ENCODE measurements at places on chromosomes 4 and X. TPM values are rescaled to one million over a fixed set of nuclear protein-coding genes. Genes with fewer than 3 reads are reported as not detected.

The TLR3 gene
- 9.6 TPM for total RNA-seq

The TMPRSS11A gene
- total RNA-seq = not detected

The TREX2 gene
- 1.6 TPM for total RNA-seq

The PCDH7 gene
- total RNA-seq = 42.0 TPM

The NXF2B gene
- 0.12 TPM for total RNA-seq

The CFAP47 gene
- total RNA-seq = 2.3 TPM

The XG gene
- 0.18 TPM for total RNA-seq

The ETDA gene
- not detected for total RNA-seq

The FAM53A gene
- total RNA-seq = 3.7 TPM

The PTPN13 gene
- 117 TPM for total RNA-seq

The PLP1 gene
- 7.2 TPM for total RNA-seq

The RNF150 gene
- 47.2 TPM for total RNA-seq

The PNMA6A gene
- 6.7 TPM for total RNA-seq

The EMD gene
- total RNA-seq = 61.3 TPM

The TEX13B gene
- not detected for total RNA-seq

The PNPLA4 gene
- total RNA-seq = 19.9 TPM

The ODAPH gene
- 0.18 TPM for total RNA-seq

The ARAP2 gene
- 17.4 TPM for total RNA-seq

The ERAS gene
- total RNA-seq = not detected

The CXorf49 gene
- not detected for total RNA-seq

The ESX1 gene
- total RNA-seq = not detected

The FAM47C gene
- total RNA-seq = not detected

The FGG gene
- 1.1 TPM for total RNA-seq

The GPAT3 gene
- total RNA-seq = 32.4 TPM

The RCHY1 gene
- total RNA-seq = 23.5 TPM

The SNCA gene
- 80.4 TPM for total RNA-seq

The BEND2 gene
- not detected for total RNA-seq

The RAB40AL gene
- total RNA-seq = 1.2 TPM

The ZFP92 gene
- total RNA-seq = 1.5 TPM

The NELFA gene
- total RNA-seq = 39.2 TPM

The SPANXB1 gene
- total RNA-seq = not detected

The DRD5 gene
- total RNA-seq = 1.2 TPM

The PAGE5 gene
- total RNA-seq = not detected

The MBNL3 gene
- 36.6 TPM for total RNA-seq

The BEND4 gene
- 1.4 TPM for total RNA-seq

The CDS1 gene
- 15.6 TPM for total RNA-seq

The TMSB4X gene
- 2,905 TPM for total RNA-seq

The BLOC1S4 gene
- total RNA-seq = 17.2 TPM

The IQSEC2 gene
- total RNA-seq = 11.4 TPM

The SHROOM2 gene
- total RNA-seq = 20.1 TPM

The CT45A1 gene
- total RNA-seq = not detected

The CSN1S1 gene
- total RNA-seq = not detected

The TEX13A gene
- total RNA-seq = not detected

The AGTR2 gene
- total RNA-seq = 93.5 TPM

Measured in metanephros (tissue), 2 donors.